ENCODE measurements at places on chromosomes 16 and 17. TPM values are rescaled to one million over a fixed set of nuclear protein-coding genes. Genes with fewer than 3 reads are reported as not detected.

Gene TAT
- total RNA-seq = 0.02 TPM

Gene NOTUM
- 0.37 TPM for total RNA-seq

Gene GDPD1
- 0.90 TPM for total RNA-seq

Gene CACNG1
- total RNA-seq = 0.25 TPM

Gene ZNF785
- total RNA-seq = not detected

Gene ITGAL
- 0.16 TPM for total RNA-seq

Gene KRTAP1-1
- total RNA-seq = not detected

Gene RNF166
- 18.3 TPM for total RNA-seq

Gene TIGD7
- total RNA-seq = 1.9 TPM

Gene CPHXL2
- not detected for total RNA-seq

Gene IKZF3
- not detected for total RNA-seq

Gene SEPTIN1
- total RNA-seq = 0.58 TPM

Gene SULT1A1
- total RNA-seq = 5.7 TPM

Gene CRHR1
- 0.16 TPM for total RNA-seq

Gene ZSCAN10
- total RNA-seq = 0.03 TPM

Gene CES5A
- total RNA-seq = not detected

Gene PTX4
- total RNA-seq = not detected

Data from A549 treated with CORT108297 at 1 μM for 4 hours (cell line).